ENCODE measurements at places on chromosomes 6 and 20.

DNA sequence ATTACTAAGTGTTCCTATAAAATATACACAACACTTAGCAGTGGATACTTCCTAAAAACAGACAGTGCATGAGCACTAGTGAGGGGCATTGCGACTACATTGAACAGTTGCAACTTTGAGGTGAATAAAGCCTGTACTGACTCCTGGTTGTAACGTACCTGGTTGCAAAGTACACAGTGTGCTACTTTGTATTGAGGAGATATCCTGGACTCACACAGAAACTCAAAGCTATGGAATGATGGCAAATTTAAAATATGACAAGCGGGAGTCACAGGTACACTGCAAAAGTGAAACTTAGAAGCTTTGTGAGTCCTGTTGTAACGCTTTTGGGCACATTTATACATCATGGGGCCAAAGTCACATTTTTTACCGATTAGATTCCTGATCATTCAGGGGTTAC is 55.6 kb upstream of the HLA-A start:
- no peak for DNase-seq

DNA sequence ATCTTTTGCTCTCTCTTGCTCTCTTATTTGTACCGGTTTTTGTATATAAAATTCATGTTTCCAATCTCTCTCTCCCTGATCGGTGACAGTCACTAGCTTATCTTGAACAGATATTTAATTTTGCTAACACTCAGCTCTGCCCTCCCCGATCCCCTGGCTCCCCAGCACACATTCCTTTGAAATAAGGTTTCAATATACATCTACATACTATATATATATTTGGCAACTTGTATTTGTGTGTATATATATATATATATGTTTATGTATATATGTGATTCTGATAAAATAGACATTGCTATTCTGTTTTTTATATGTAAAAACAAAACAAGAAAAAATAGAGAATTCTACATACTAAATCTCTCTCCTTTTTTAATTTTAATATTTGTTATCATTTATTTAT is 15.9 kb downstream of the VEGFA start:
- no peak for DNase-seq

DNA sequence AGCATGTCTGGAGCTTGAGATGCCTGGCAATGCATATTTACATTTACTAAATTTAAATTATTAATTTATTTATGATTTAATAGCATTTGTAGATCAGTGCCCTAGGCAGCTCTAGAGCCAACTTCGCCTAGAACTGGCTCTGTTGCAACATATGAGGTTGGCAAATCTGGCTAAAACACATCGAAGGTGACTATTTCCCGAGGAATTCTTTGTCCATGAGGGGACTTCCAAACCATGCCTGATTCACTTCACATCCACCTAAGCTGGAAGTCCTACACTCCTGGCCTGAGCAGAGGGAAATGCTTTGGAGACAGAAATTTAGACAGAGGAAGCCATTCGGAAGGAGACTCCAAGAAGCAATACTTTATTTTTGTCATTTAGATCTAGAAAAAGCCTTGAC is 211.0 kb upstream of the ARG1 start:
- no peak for DNase-seq

DNA sequence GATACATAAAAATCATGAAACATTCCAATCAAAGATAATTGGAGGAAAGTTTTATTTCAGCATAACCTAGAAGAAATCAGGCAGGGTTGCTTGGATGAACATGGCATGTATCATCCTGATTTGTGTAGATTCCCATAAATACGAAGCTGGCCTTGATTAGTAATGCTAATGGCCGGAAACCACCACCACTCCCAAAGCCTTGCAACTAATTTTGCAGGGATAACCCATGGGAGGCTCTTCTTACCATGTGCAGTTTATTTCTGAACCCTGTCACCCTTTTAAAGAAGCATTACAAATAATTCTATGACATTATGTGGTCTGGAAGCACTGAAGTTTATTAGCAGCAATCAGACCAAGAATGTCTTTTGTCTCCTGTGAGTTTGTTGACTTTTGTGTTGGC is 80.8 kb downstream of the AIG1 start:
- no peak for DNase-seq

DNA sequence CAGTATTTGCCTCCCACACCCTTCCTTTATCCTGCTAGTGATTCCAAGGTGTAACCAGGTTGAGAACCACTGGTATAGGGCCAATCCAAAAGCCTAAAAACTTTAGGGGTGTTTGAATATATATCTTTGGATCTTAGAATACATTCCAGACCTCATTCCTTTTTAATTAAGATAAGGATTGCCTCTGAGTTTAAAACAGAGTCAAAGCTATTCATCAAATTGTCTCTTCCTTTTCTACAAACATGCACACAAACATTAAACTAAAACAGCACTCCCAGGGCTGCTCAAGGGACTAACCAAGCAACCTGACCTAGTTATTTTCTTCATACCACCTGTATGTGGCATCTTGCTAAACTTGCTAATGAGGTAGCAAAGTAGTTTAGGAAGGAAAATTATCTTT is 22.1 kb upstream of the COL9A1 start:
- no peak for DNase-seq

GRCh38 chr6:14555804-14556203 is 438.2 kb downstream of the CD83 start:
- DNase-seq: no peak

- no peak for DNase-seq
These were observed 21.5 kb upstream of the SERINC3 start for GRCh38 chr20:44543358-44543757.

DNA sequence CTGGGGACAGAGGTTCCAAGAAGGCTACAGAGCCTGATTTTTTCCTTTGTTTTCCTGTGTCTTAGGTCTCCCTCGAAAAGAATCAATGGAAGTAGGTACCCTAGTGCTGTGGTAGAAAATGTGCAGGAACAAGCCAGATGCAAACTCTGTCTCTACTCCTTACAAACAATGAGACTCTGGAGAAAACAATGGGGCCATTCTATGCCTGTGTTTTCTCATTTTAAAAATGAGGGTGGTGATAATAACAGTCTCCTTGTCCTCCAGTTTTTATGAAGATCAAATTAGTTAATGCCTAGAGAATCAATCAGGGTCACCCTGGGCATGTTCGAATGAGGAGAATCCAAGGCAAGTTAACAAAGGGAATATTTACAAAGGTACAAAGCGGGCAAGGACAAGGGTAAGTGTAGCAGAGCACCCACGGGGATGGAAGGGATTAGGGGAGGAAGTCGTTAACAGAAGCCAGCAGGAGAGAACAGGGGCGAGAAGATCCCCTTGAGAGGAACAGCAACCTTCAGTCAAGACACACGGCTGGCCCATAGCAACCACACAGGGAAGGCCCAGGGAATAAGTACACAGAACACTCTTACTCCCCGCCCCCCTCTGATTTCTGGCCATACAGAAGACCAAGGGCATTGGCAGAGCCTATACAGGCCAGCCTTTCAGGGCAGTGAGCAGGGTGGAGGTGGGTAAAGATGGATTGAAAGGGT is 342.8 kb downstream of the PTPRT start:
- no peak for DNase-seq
